Right ventricle myocardium inferior (tissue), 1 donor: ENCODE measurements at places on chromosomes 1 and 21. TPM values are rescaled to one million over a fixed set of nuclear protein-coding genes. Genes with fewer than 3 reads are reported as not detected.

DNA sequence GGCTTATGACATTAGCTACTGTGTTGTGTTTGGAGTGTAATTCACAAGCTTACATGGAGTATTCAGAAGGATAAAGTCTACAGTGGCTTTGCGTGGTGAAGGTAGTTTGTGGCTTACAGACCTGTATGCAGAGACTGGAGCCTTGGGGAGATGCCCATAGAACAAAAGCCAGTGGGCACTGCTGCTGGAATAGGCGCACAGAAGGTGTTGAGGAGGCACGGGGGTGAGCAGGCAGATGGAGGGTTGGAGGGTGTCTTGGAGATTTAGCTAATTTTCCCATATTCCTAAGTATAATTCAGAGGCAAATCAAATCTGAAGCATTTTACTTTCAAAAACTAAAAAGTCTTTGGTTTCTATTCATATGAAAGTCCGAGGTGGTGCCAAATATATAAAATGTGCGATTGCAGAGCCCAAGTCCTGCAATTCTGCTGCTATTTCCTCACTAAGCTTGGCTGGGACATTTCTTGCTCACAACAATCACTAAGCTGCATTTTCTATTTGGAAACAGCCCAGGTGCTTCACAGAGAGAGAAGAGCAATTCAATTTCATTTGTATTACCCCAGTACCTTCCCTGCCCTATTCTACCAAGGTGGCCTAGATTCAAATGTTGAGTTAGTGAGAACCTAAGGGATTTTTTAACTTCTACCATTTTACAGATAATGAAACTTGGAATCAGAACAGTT, 48.5 kb downstream of the FH start:
- DNase-seq = no peak

DNA sequence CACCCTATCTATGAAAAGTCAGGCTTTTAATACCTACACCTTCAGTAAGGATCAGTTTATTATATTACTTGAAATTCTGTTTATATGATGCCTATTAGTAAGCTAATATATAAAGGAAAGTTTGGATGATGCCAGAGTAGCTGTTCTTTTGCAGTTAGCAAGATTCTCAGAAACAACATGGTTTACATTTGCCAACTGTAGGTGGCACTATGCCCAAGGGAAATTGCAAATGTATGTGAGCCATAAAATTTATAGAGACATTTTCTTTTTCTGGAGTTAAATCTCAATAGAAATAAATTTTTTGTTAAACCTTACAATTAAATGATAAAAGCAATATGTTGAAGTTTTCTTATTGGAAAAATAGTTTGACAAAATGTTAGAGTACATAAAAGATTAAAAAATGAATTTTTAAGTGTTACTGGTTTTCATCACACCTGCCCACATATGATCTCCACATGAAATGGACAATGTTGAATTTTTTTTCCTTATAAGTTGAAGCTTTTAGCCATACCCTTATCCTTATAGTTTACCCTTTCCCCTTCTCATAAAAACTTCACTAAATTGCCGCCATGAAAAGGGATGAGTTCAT, 32.1 kb upstream of the EPHX4 start:
- DNase-seq = no peak

DNA sequence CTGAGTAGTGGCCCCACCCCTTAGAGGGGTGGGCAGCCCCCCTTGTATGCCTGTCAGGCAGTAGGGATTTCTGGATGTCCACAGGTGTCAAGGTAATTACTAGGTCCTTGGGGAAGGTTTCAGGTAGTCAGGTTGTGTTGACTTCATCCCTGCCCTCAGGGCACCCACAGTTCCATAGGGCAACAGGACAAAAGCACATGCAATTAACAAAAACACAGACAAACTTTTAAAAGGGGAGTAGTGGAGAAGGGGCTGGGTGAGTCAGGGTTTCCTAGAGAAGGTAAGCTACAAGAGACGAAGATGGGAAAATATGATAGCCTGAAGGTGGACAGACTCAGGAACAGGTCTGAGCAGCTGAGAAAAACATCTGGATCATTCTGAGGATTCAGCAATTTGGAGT, 14.1 kb downstream of the KRTCAP2 start:
- DNase-seq = no peak

DNA sequence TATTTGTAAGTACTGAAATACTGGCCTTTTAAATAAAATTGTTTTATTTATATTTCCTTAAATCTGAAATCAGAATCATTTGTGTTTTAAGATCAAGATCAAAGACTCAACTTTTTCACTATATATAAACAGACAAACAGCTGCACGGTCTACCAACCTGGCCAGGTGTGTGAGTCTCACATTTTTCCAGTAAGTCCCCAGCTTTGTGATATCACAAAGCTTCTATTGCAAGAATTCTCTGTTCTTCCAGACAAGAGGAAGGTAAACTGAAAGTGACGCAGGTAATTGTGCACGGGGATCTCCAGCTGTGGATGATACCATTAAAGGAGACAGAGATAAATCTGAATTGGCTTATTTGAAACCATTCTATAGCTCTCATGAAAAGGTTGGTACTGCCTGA, 41.2 kb upstream of the CYP2J2 start:
- DNase-seq = no peak

DNA sequence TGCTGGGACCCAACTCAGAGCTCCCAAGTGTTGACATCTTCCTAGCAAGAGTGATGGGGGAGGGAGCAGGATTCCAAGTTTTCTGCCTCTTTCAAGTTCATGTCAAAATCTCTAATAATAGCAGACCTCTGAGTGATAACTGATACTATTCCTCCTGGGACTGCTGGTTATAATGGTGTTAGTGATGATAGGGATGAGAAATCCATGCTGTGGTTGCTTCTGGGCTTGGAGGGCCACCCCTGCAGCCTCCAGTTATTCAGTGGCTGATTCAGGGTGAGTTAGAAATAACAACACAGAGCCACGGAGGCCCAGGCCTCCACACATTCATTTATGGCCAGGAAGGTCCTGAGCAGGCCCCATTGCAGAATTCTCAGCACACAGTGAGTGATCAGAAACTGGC, 40.6 kb upstream of the ARTN start:
- DNase-seq = no peak

DNA sequence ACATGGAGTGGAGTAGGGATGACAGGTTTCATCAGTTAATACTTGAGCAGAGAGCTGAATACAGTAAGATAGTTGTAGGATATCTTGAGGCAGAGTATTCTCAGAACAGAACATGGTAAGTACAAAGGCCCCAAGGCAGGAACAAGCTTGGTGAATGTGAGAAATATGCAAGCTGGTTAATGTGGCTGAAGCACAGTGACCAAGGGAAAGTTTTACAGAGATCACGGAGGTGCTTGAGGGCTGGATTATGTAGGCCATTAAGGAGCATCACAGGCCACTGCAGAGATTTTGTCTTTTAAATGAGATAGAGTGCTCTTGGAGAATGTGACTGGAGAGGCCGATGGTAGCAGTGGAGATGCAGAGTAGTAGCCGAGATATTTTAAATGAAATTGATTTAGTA, 54.0 kb upstream of the BOLA1 start:
- DNase-seq = no peak

GRCh38 chr21:14763695-14764064, 217.6 kb upstream of the SAMSN1 start:
- no peak for DNase-seq

DNA sequence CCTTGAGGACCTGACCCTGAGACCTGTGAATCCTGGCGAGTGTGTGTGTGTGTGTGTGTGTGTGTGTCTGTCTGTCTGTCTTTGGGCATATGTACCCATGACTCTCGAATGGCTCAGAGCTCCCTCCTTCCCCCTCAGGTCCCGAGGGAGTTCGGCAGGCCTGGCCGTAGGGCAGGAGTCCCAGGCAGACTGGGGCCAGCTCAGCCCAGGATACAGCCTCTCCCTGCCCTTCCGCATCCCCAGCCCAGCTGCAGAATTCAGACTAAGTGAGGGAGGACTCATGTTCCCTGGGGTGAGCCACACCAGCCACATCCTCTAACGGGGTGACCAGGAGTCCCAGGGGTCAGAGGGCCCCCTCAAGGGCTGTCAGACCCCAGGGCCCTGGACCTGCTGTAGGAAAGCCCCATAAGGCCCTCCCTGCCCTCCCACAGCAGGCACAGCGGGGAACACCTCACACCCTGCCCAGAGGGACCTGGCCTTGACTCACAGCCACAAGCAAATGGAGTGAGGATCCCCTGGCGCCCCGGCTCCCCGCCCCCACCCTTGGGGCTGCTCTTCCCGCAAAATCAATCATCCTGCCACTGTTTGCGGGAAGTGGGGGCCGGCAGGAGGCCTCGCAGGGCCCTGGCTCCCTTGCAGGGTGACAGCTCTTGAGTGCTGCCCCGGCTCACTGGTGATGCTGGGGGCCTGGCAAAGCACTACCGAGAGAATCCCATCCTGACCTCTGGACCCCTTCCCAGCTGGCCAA, 101.7 kb upstream of the CASZ1 start:
- peak; percentile 16 for DNase-seq

- no peak for DNase-seq
Observed at GRCh38 chr1:154821083-154821482, 49.0 kb downstream of the KCNN3 start.

DNA sequence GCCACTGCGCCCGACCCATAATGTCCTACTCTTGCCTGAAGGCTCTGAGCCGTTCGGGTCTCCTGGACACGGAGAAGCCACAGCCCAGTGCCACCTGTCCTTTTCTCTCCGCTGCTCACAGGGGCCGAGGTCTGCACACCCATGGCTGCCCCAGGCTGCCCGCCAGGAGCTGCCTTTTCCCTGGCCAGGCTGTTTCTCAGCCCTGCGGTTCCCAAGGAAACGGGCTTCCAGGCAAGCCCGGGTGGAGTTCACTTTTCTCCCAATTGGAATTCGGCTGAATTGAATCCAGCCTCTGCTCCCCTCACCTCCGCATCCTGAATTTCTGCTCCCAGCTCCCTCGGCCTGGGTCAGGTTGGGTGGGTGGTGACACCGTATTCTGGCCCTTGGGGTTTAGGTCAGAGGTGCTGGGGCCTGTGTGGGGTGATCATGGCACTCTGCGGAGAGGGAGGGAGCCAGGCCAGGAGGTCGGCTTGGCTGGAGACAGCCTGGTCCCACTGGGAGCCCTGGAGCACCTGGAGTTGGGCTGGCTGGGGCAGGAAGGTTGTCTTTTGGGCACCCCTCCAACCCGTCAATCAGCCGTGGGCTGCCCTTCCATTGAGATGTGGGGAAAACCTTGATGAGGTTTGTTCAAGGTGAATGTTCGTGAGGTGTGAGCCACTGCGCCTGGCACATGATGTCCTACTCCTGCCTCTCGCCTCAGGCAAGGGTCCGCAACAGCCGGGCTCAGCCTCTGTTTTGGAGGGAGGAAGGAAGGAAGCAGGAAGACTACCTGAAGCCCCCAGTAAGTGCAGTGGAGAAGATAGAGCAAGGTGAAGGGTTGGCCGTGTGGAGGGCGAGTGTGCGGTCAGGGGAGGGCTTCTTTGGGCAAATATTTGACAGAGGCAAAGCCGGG, 25.1 kb downstream of the RRP1 start:
- no peak for DNase-seq

DNA sequence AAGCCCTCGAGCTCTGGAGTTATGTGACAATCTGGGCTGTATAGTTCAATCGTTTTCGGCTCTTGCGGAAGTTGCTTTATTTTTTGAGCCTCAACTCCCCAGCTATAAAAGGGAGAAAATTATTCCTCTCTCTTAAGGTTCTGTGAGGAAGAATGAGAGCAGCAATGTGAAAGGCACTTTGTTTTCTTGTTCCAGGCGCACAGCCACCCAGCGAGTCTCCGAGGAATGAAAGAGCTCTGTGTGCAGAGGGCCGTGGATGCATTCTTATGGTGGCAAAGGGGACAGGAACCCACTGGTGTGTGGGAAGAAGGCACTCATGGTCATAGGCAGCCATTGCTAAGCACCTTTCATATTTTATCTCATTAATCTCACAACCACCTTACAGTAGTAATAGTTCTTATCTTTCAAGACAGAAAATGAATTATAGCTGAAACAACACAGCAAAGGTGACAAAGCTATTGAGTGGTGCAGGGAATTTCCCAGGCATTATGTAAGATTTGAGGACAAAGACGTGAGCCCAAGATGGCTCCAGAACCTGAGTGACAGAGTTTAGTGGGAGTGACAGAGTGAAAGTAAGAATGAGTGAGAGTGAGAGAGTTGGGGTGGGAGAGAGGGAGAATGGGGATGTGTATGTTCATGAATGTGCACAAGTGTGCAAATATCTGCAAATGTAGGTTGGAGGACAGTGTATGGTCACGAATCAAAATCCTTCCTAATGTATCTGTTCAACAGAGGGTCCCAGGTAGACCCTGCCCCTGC, 9.4 kb downstream of the CYP2J2 start:
- DNase-seq = no peak

GRCh38 chr1:220727519-220727918, 20.6 kb upstream of the MTARC2 start:
- no peak for DNase-seq

- no peak for DNase-seq
Observed at GRCh38 chr1:229991724-229992333, 75.2 kb upstream of the GALNT2 start.

- DNase-seq = no peak
Observed at GRCh38 chr1:110065841-110066240, 4.6 kb downstream of the ALX3 start.

GRCh38 chr1:111486431-111486830, 12.6 kb downstream of the C1orf162 start:
- DNase-seq = no peak

DNA sequence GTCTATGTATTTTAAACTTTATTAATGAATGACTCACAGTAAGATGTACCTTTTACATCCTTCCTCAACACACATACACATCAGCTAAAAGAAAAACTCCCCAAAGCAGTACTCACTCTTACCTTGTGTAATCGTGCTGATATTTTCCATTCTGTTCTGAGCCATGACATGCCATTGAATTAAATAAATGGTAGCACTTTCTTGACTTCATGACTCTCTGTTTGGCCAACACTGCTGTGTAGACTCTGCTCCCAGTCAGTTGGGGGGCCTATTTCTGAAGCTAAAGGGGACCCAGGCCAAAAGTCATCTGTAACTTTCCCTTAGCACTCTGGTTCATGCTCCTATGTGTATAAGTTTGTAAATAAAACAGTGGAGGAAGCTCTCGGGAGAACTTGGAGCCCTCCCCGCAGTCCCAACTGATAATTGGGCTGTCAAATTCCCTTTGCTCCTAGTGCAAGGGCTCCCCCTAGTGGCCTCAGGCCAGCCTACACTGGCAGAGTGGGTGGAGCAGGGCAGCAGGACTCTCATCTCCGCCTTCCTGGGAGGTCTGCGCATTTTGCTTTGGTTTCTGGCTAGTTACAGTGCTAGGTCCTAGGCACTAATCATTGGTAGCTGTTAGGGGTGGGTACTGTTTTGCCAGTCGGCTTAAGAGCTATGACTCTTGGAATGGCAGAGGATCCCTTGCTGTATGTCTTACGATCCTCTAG, 1.7 kb upstream of the FYB2 start:
- DNase-seq = peak; percentile 76

The TYW3 gene
- total RNA-seq = 19.9 TPM

The RAB42 gene
- 1.6 TPM for total RNA-seq

The RGS4 gene
- 0.92 TPM for total RNA-seq

The FMO2 gene
- total RNA-seq = 59.4 TPM

The PTPN7 gene
- 0.51 TPM for total RNA-seq

The SV2A gene
- total RNA-seq = 0.51 TPM

The PEX10 gene
- 14.5 TPM for total RNA-seq

The FAM177B gene
- total RNA-seq = not detected

The TNNI3K gene
- total RNA-seq = 83.9 TPM

The ARTN gene
- 0.49 TPM for total RNA-seq

The RIMKLA gene
- total RNA-seq = 7.5 TPM
